ENCODE measurements at places on chromosomes 16 and 17.

GRCh38 chr17:9240659-9241370 is 219.5 kb downstream of the NTN1 start:
- no peak for DNase-seq

- DNase-seq = no peak
These were observed 6.3 kb downstream of the CARHSP1 start for GRCh38 chr16:8862309-8863130.

GRCh38 chr16:57381791-57382534 is 9.7 kb downstream of the CX3CL1 start:
- no peak for DNase-seq

DNA sequence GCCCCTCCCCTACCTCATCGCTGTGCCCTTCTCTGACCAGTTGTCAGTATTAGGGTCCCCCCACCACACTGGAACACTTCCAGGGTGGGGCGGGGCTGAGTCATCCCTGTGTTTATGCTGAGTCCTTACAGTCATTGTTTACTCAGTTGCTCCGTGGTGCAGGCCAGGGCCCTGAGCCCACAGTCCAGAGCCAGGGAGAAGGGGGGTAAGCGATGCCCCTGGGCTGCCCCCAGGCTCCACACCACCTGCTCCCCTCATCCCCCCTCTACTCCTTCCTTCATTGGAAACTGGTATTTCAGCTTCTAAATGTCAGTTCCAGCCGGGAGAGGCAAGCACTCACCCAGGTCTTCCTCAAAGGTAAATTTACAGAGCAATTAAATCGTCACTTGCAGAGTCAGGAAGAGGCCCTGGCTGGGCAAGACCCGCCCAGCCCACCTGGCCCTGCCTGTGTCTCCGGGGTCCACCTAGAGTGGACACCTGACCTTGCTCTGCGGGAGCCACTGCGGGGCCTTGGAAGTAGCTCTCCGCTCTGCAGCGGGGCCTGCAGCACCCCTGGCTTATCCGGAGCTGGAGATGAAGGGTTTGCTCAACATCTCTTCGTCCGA is 4.8 kb downstream of the ATP2A3 start:
- no peak for DNase-seq

DNA sequence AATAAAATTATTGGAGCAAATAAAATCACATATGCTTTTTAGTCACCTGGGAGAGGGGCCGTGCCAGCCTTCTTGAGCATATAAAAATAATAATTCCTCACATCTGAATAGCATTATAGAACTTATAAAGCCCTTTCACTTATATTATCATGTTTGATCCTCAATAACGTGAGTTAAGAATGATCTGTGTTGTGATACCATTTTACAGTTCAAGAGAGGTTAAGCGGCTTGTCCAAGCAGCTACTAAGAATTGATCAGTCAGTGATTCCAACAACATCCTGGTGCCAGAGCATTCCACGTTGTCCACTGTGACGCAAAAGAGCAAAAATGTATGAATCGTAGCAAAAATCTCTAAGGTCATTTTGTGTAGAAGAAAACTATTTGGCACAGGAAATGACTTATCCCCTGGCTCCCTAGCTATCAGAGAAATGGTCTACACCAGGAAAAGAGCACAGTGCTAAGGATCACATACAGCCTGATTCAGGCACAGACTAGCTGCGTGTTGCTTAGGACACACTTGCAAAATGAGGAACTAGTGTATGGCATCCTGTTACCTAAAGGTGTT is 33.0 kb downstream of the ANKFN1 start:
- no peak for DNase-seq

DNA sequence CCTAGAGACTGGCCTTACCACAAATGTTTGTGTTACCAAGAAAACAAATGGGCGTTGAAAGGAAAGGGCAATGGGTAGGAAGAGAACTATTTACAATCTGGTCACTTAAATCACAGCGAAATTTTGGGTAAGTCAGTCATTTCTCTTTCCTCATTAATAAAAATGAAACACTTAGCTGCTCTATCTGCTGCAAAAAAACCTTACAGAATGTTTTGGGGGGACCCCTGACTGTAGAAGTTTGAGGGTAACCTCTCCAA is 742 bp upstream of the NUTF2 start:
- DNase-seq = no peak

DNA sequence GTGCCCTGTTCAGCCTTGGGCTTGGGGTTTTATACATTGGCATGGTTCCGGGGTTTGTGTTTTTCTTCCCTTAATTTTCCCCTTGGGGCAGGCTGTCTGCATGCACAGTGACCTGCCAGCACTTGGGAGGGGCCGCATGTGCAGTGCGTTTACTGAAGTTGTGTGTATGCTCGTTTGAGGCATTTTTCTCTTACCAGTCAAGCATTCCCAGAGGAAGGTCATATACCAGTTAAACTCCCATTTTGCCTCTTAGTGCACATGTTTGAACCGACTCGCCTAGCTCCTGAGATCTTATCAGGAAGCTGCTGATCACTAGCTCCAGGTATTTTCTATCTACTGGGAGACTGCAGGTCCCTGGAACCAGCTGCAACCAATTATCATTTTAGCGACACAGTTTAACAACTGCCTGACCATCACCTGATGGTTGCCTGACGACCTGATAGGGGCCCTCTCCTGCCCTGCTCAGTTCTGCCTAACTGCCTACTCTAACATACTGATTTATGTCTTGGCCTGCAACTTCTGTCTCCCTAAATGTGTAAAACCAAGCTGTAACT is 51.4 kb downstream of the MFSD11 start:
- no peak for DNase-seq

- no peak for DNase-seq
These were observed 64.5 kb upstream of the NLK start for GRCh38 chr17:27977751-27978688.

- no peak for DNase-seq
These were observed 286.7 kb downstream of the SEC14L1 start for GRCh38 chr17:77427391-77427991.

DNA sequence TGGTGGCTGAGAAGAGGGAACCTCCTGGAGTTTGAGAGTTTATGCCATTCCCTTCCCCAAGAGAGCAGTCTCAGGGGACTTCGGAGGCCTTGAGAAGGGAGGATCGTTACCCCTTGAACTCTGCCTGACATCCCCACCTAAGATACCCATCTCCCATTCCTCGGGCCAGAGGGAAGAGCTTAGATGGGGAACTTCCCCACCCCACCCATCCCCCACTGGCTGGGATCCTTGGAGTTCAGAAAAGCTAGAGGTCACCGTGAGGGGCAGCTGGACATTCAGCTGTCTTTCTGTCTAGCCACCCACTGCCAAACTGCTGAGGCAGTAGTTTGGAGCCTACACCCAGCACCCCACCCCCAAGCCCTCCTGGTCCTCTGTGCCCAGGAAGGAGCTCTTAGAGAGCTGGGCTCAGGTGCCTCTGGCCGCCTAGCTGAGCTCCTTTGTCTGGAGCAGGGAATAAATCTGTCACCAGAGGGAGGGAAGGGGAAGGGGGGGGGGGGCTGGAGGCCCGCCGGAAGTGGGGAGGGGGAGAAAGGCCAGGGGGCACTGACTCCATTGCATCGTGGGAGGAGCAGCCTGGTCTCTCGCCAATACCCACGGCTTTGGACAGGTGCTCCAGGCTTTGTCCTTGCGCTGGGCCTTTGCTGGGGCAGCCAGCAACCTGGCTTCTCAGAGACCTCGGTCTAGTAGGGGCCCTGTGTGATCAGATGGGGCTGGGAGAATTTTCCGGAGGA is 1.0 kb downstream of the HSD11B2 start:
- DNase-seq = no peak

- DNase-seq = no peak
These were observed 9.1 kb downstream of the ZNF668 start for GRCh38 chr16:31064882-31065461.

DNA sequence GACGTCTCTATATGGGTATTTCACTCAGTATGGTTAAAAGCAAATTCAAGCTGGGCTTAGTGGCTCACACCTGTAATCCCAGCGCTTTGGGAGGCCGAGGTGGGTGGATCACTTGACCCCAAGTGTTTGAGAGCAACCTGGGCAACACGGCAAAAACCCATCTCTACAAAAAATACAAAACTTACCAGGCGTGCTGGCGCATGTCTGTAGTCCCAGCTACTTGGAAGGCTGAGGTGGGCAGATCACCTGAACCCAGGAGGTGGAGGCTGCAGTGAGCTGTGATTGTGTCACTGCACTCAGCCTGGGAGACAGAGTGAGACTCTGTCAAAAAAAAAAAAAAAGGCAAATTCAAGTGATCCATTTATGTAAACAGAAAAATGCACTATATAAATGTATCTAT is 1.3 kb upstream of the TNFRSF17 start:
- DNase-seq = no peak

DNA sequence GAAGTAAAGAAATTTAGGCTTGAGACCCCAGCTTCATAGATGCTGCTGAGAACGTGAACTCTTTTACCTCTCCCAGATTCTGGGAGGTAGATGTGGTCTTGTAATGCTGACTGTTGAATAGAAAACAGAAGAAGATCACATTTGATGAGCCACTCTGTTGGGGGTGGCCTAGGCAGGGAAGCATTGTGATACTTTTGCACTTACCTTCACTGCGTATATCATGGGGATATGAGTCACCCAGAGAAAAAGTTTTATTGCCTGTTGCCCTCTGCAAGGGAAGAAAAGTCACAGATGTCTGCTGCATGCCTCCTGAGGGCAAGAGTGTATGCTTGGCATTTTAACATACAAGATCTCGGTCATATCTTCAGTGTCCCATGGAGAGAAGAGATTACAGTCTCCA is 365.4 kb downstream of the SNX29 start:
- DNase-seq = no peak

GRCh38 chr17:75637143-75637538 is 3.9 kb downstream of the SMIM5 start:
- no peak for DNase-seq

GRCh38 chr17:18142417-18142816 is 33.9 kb downstream of the MYO15A start:
- DNase-seq = no peak

Measured in activated CD4-positive, alpha-beta T cell treated with anti-CD3 and anti-CD28 coated beads, Interleukin-2, amount 50 U/mL, for 16 hours (primary cell).